ENCODE measurements at places on chromosomes 13 and 19.

GRCh38 chr13:63305641-63306133, 1890.0 kb upstream of the PCDH20 start:
- no peak for DNase-seq

DNA sequence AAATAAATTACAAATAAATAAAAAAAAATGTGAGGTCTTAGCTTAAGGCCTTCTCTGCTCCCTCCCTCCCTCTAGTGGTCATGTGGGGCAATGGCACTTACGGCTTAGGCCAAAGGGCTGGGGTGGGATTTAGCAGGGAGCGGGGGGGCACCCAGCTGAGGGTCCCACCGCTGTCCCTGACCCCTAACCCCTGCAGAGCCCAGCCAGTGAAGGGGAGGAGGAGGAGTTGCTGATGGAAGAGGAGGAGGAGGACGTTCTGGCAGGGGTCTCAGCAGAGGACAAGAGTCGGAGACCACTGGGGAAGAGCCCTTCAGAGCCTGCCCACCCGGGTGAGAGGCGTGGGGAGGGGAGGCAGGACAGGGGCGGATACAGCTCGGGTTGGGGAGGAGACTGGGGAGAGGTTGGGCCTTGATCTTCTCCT, 9.3 kb downstream of the MPND start:
- DNase-seq: peak; percentile 22

DNA sequence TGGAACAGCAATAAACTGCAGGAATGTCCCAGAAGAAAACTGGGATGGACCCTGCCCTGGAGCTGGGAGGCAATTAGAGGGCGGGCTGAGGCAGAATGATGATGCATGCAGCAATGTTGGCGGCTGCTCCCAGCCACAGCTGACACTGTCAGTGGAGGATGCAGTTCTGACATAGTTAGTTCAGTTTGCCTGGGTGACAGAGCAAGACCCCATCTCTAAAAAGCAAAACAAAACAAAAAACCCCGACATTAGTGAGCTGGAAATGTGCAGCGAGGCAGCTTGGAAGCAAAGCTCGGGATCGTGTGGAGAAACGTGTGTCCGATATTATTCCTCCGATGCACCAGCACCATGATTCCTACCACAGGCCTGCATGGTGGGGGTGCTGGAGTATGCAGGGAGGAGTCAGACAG, 110.1 kb upstream of the UQCRFS1 start:
- no peak for DNase-seq

- DNase-seq: no peak
Observed at GRCh38 chr13:79765331-79765730, 284.4 kb downstream of the NDFIP2 start.

- no peak for DNase-seq
Observed at GRCh38 chr13:75165543-75166230, 316.3 kb downstream of the TBC1D4 start.

- DNase-seq: no peak
Observed at GRCh38 chr19:18895824-18896341, at the start of gene CERS1. Gene CERS1, minus strand, starts transcription at chr19:18896158. Its CDS starts 86 bp downstream, at chr19:18896072.

DNA sequence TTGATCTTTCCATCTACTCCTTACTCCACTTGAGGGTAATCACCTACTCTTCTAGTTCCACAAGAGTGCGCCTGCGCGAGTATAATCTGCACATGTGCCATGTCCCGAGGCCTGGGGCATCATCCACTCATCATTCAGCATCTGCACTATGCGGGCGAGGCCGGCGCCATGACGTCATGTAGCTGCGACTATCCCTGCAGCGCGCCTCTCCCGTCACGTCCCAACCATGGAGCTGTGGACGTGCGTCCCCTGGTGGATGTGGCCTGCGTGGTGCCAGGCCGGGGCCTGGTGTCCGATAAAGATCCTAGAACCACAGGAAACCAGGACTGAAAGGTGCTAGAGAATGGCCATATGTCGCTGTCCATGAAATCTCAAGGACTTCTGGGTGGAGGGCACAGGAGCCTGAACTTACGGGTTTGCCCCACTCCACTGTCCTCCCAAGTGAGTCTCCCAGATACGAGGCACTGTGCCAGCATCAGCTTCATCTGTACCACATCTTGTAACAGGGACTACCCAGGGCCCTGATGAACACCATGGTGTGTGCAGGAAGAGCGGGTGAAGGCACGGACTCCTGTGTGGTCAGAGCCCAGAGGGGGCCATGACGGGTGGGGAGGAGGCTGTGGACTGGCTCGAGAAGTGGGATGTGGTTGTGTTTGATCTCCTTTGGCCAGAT, 2.7 kb upstream of the KLK2 start:
- DNase-seq: no peak

DNA sequence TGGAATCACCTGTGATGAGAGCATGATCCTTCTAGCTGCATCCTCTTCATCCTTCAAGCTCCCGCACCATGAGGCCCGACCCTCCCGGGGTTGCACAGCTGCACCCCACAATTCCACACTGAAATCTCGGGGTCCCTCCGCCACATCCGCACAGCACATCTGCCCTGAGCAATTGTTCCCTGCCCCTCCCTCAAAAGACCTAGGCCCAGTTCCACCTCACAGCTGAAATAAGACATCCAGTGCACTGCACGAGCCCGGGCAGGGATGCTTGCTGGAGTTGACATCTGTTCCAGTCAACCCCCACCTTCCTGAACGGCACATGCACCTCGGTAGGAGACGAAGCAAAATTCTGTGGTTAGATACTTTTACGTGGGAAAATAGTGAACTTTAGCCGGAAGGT, 14.7 kb upstream of the SOX1 start:
- no peak for DNase-seq
